Activated T-cell treated with anti-CD3 and anti-CD28 coated beads for 1 hour (primary cell): ENCODE measurements at places on chromosomes 3 and 15.

- DNase-seq: no peak
These were observed 102.7 kb upstream of the AADACL2 start for GRCh38 chr3:151630938-151631441.

DNA sequence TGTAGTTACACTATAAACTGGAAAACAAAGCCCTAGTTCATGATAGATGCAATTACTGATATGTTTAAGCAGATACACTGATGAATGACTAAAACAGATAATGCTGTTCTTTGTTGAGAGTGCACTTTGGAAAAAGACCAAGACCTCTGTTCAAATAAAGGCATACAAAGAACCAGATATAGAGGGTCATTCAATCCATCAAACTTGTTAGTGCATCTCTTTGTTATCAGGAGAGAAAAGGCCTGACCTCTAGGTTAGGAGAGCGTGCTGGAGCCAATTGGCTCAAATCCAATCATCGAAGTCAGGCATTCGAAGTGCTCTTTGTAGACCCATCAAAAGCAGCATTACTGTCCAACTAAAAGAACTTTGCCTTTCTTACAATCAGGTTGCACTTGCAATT is 124.2 kb downstream of the TFG start:
- DNase-seq: no peak

GRCh38 chr3:182241766-182242488 is 530.2 kb downstream of the SOX2 start:
- no peak for DNase-seq

GRCh38 chr15:101171954-101172353 is 79.9 kb downstream of the CHSY1 start:
- DNase-seq: no peak

DNA sequence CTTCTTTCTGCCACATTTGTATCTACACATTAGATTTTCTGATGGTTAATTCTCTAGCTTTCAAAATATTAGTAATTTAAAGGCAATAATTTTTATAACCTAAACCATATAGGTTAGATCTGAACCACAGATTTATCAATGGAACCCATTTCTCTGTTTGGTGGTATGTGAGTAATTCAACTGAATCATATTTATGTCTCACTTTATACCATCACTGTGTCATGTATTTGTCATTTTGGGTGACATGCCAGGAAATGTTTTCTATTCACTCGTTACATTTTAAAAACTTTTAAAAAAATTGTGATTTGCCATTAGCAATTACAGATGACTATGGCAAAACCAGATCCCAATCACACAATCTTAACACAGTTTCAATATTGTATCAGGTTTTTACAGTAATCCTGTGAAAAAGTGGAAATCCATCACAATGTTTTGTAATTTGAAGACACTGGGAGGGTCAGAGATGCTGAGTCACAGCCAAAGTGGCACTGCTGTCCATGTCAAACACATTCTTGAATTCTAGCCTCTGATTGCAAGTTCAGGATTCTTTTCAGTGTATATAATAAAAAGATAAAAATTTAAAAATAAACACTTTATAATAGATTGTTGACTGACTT is 356.0 kb upstream of the RBMS3 start:
- DNase-seq: no peak

DNA sequence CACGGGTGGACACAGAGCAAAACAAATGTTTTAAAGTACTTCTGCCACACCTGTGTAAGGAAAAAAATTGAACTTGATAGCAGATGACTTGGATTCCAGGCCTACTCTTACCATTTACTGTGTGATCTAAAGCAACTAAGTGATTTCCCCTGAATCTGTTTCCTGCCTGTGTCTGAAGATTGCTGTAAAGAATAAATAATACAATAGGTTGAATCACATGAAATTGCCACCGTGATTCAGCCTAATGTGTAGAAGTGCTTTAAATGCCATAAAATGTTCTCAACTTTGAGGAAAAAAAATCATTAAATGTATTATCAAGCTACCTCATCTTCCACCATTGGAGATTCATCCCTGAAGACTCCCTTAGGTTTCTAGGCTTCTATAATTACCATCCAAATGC is 27.6 kb upstream of the NUDT16 start:
- no peak for DNase-seq

- no peak for DNase-seq
These were observed 34.5 kb downstream of the IL17RD start for GRCh38 chr3:57130571-57131209.

GRCh38 chr3:143118630-143119008 is 952 bp upstream of the CHST2 start:
- no peak for DNase-seq

DNA sequence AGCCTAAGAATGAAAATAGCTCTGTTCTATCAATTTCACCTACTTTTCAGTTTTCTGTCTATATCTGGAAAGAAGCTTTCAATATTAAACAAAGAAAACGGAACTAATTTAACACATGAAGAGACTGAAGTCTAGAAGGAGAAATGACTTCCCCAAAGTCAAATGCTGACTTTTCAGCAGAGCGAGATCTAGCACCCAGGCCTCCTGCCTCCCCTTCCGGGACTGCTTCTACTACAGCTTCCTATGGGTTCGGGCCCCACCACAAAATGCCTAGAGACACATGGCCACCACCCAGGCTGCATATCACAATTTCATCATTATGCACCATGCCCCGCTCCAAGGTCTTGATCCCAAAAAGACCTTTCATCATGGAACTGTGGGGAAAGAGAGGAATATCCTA is 104.5 kb downstream of the SST start:
- DNase-seq: no peak

DNA sequence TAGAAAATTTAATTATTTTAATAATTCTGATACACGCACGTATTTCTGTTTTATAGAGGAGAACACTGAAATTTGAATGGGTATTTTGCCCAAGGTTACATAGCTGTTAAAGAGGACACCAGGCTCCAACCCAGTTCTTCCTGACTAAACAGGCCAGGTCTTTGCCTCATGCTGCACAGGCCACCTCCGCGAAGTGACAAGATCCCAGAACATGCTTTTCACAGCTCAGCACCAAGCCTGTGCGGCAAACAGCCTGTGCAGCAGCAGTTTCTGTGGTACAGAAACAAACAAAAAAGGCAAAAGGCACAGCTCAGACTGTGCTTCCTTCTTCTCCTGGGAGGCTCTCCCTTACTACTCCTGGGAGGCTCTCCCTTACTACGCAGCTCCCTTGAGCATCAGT is 6.5 kb downstream of the FOXL2 start:
- DNase-seq: no peak

DNA sequence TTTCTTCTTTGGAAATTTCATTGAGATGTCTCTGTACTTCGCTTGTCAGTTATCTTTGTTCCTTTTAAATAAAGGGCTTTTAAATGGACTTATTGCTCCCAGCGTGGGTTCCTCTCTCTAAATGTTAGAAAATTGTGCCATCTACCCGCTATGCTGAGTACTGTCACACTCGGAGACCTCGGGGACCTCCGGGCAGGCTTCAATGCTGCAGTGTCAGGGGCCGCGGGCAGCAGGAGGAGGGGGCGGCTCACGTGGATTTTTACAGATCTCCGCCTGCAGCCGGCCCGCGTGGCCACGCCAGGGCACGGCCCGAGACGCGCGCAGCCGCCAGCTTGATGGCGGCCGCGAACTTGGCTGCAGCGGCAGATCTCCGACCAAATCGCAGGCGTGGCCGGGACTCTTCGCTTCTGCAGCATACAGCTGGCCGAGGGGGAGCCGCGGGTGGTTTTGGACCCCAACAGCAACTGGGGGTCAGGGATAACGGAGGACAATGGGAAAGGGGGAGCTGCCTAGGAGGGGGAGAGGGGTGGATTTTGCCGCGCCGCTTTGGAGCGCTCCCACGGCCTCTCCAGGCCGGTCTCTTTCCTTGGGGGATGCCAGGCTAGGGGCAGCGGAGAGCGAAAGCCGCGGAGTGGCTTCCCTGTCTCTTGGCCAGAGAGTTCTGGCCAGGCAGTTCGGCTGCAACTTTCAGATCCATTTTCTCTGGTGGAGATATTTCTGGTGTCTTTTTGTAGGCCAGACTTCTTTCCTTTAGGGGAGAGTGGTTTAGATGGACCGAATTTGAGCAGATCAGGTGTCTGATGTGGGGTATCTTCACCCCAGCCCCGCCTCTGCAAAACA is 15.3 kb downstream of the NR2F2 start:
- no peak for DNase-seq

- DNase-seq: no peak
These were observed 701.3 kb downstream of the EDEM1 start for GRCh38 chr3:5888851-5889250.

DNA sequence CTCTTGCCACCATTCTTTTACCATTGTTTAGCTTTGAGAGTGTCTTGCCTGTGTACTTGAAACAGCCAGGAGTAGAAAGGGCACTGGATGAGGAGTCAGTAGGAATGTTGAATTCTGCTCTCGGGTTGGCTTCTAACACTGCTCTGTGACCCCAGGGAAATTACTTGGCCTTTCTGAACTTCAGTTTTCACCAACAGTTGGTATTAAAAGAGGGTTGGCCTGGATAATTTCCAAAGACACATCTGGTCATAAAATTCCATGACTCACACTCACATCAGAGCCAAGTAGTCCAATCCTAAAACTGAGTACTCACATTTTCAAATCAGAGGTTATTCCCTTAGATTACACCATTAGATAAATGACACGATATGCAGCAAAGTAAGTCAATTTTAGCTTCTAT is 141.6 kb downstream of the ECT2 start:
- DNase-seq: no peak

- DNase-seq: no peak
These were observed 295.6 kb downstream of the GAP43 start for GRCh38 chr3:115918900-115919299.

GRCh38 chr3:194486540-194487288 is at the start of gene ATP13A3:
Gene ATP13A3 (minus strand): TSS chr3:194487002. CDS start chr3:194462190, 24,812 bp downstream.
- peak; percentile 84 for DNase-seq

DNA sequence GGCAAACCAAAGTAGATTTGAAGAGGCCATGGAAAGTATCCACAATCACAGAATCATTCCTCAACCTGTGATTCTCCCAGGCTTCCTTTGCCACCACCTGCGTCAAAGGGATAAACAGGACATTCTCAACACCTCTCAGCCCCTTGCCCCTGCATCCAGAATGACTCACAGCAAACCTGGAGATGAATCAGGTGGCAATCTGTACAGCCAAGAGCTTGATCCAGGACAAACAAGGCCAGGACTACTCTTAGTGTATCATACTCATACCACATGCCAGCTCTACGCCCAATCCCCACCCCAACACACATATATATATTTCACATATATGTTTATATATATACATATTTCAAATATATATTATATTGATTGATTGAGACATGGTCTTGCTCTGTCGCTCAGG is 23.6 kb upstream of the C3orf62 start:
- DNase-seq: no peak

GRCh38 chr15:31058236-31058962 is 43.1 kb downstream of the TRPM1 start:
- DNase-seq: no peak

DNA sequence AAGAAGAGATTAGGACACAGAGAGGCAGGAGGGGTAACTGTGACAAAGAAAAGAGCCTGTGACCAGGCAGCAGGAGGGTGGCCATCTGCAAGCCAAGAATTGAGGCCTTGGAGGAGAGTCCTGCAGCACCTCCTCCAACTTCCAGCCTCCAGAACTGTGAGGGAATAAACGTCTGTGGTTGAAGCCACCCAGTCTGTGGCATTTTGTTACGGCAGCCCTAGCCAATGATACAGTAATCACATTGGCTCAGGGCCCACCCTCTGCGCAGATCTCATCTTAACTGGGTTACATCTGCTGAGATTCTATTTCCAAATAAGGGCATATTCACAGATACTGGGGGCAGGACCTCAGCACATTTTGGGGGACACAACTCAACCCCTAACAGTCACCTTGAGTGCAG is 11.3 kb downstream of the SELENOS start:
- no peak for DNase-seq

- no peak for DNase-seq
These were observed 507 bp downstream of the DIPK2A start for GRCh38 chr3:143972155-143972504.

- no peak for DNase-seq
These were observed 26.5 kb downstream of the WDR53 start for GRCh38 chr3:196541684-196542445.

DNA sequence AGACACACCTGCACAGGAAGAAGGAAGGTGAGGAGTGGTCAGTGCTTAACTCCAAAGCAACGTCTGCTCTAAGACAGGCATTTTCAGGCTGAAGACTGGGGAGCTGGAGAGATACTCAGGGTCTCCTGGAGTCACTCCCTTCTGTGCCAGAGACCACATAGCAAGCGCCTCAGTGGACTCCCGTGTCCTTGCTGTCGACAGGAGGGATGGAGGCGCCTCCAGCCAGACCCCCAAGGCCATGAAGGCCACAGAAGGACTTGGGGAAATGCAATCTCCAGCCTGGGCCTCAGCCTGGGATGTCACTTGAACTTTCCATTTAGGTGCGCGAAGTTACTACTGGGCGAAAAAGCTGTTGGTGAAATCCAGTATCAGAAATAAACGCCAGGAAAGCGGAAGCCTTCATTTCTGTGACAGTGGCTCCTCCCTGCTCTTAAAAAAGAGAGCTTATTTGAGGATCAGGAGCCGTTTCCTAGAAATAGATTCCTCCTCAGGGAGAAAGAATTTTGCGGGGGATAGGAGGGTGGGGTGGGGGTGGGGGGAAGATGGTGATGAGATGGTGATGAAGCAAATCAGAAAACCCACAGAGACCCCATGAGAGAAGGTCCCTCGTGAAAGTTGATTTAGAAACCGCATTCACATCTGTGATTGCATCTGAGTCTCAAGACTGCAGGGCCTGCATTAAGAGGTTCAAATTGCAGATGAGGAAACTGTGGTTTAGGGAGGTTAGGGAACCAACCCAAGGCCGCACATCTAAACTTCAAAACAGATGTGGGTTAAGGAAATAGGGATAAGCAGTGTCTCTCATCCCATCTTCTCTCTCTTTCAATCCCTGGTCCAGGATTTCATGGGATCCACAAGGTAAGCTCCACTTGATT is 78.8 kb downstream of the ATP2B2 start:
- no peak for DNase-seq
